Articular chondrocyte of knee joint (primary cell): ENCODE measurements at places on chromosomes 3 and 15. TPM values are rescaled to one million over a fixed set of nuclear protein-coding genes. Genes with fewer than 3 reads are reported as not detected.

ONECUT1 gene
- not detected in 2 replicates for total RNA-seq

ZNF710 gene
- 7.5 and 8.2 TPM in 2 replicates for total RNA-seq

REC114 gene
- not detected in 2 replicates for total RNA-seq

LYZL4 gene
- total RNA-seq, result not detected in 2 replicates

SUSD5 gene
- total RNA-seq, result 23.9 and 31.5 TPM in 2 replicates

SIDT1 gene
- total RNA-seq, result not detected in 2 replicates

CLCN2 gene
- total RNA-seq, result 3.1 and 4.6 TPM in 2 replicates

FRG2C gene
- total RNA-seq, result not detected in 2 replicates

CKMT1B gene
- total RNA-seq, result not detected in 2 replicates

APOD gene
- 0.91 and 2.8 TPM in 2 replicates for total RNA-seq

INTS14 gene
- 34.8 and 40.1 TPM in 2 replicates for total RNA-seq

DET1 gene
- total RNA-seq, result 10.2 and 11.0 TPM in 2 replicates

P2RY1 gene
- total RNA-seq, result not detected in 2 replicates

GOLGA8Q gene
- total RNA-seq, result 1.7 and 2.4 TPM in 2 replicates

HIGD2B gene
- total RNA-seq, result not detected in 2 replicates

CDC25A gene
- total RNA-seq, result 2.7 and 3.7 TPM in 2 replicates

DPPA2 gene
- total RNA-seq, result not detected in 2 replicates

IL12A gene
- total RNA-seq, result 7.4 and 10.2 TPM in 2 replicates

GPR149 gene
- total RNA-seq, result not detected in 2 replicates

RTP4 gene
- total RNA-seq, result 2.5 and 4.4 TPM in 2 replicates

BFSP2 gene
- total RNA-seq, result not detected in 2 replicates

COL8A1 gene
- total RNA-seq, result 32.1 and 134 TPM in 2 replicates

CD86 gene
- not detected in 2 replicates for total RNA-seq
